ENCODE measurements at places on chromosomes 11 and 22. TPM values are rescaled to one million over a fixed set of nuclear protein-coding genes. Genes with fewer than 3 reads are reported as not detected.

GRCh38 chr11:68231621-68232020, 18.5 kb upstream of the KMT5B start:
- no peak overlapping the region for H3K27ac ChIP-seq
- no peaks in the 10 kb centered on the region for H3K4me1 ChIP-seq
- H3K4me3 ChIP-seq = no peak overlapping the region
- H3K27me3 ChIP-seq = peaks cover 21% of the 10 kb centered on the region

GRCh38 chr11:78292109-78292803, 103.5 kb downstream of the USP35 start:
- peak; percentile 78 for DNase-seq
- H3K27me3 ChIP-seq = no peaks in the 10 kb centered on the region
- H3K4me1 ChIP-seq = peaks cover 53% of the 10 kb centered on the region
- peak overlapping the region; percentile 33 for H3K4me3 ChIP-seq

DNA sequence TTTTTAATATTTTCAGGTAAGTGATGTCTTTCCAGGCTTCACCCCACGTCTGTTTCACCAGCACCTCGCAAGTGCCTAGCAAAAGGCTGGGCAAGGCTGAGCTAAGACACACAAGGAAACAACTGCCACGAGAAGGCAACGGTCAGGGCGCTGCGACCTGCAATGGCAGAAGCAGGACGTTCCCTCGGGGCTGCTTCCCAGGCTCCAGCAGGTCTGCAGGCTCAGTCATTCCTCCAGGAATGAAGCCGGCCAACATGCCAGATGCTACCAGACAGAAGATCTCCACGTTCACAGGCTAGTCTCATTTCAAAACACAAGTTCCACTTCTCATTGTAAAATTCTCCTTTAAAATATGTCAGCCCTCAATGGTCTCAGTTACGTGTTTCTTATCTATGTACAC, 45.5 kb downstream of the CELSR1 start:
- no peak overlapping the region for H3K27ac ChIP-seq
- DNase-seq = no peak
- H3K4me1 ChIP-seq = no peaks in the 10 kb centered on the region
- no peaks in the 10 kb centered on the region for H3K36me3 ChIP-seq
- no peak overlapping the region for H3K4me3 ChIP-seq

DNA sequence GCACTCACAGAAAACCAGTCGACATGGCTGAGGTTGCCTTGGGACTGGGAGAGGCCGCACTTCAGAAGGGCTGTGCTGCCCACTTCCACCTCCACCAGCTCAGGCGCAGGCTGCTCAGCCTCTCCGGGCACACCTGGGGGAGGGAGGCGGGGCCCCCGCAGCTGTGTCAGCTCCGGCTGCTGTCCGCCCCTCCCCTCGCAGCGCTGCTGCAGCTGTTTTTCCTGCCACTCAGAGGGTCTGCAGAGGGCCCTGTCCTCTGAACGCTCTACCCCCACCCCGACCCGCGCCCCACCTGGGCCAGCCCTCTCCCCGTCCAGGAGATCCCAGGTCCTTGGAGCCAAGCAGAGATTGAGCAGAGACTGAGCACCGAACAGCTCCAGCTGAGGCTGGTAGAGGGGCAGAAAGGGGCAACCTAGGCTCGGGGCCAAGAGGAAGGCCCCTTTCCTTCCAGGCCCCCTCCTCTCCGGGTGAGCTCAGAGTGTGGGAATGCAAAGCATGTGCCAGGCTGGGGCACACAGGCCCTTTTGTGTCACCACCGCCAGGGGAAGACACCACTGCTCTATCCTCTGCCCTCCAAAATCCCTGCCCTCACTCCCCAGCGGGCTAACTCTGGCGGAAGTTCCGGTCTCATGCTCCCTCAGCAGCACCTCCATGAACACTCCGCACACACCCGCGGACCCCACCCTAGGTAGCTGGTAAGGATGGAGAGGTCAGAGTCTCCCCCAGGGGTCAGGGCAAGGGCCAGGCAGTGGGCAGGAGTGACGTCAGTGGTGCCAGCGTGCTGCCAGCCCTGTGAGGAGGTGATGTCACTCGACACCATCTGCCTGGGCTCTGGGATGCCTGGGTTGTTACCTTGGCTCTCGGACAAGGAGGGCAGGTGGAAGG, 1.6 kb downstream of the MCAM start:
- H3K4me3 ChIP-seq = peak overlapping the region; percentile 49
- DNase-seq = no peak
- no peak overlapping the region for H3K27ac ChIP-seq
- peaks cover 34% of the 10 kb centered on the region for H3K27me3 ChIP-seq
- peaks cover 25% of the 10 kb centered on the region for H3K4me1 ChIP-seq
- no peaks in the 10 kb centered on the region for H3K36me3 ChIP-seq

- H3K27ac ChIP-seq = no peak overlapping the region
- H3K27me3 ChIP-seq = peaks cover 9% of the 10 kb centered on the region
- H3K4me1 ChIP-seq = peaks cover 20% of the 10 kb centered on the region
- H3K4me3 ChIP-seq = no peak overlapping the region
- peaks cover 2% of the 10 kb centered on the region for H3K36me3 ChIP-seq
- DNase-seq = no peak
Observed at GRCh38 chr11:78576549-78577097, 2.0 kb upstream of the NARS2 start.

Gene OR51B2
- total RNA-seq = not detected

Gene ROM1
- total RNA-seq = 1.5 TPM

Gene C11orf52
- not detected for total RNA-seq
